ENCODE measurements at places on chromosomes 13 and 19. TPM values are rescaled to one million over a fixed set of nuclear protein-coding genes. Genes with fewer than 3 reads are reported as not detected.
A peak's percentile ranks its signal among the peaks of the same experiment; 100 is the strongest.

C1QTNF9B gene
- not detected for polyA plus RNA-seq

DNA sequence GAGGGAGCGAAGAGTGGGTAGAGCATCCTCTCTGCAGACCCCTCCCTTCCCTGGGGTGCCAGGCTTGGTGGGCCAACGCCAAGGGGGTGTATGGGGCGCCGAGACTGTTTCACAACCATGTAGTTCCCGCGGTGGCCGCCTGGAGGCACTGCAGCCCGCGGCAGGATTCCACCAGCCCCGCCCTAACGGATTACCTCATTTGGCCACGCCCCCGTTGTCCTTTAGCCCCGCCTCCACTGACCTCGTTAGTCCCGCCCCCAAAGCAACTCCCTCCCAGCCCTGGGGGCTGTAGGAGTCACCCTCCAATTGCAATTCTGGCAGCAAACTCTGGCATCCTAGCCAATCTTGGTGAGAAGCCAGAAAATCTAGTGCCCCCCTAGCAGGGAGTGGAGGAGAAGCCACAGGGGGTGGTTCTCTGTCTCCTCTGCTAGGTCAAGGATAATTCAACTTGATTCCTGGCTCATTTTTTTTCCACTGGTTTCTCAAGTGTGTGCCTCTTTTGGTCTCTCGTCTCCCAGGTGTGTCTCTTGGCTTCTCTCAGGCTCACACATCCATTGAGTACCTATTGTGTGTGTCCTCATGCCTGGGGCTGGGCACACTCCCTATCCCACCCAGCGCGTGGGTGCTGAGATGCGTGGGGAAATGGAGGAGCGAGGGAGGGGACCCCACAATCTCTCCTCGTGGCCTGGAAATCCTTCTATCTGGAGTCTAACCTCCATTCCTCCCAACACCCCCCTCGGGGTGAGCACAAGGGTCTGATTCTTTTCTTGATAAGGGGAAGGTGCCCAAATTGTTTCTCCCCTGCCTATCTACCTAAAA, 2.0 kb downstream of the OLFM2 start:
- H3K4me1 ChIP-seq, result peaks cover 33% of the 10 kb centered on the region
- peaks cover 51% of the 10 kb centered on the region for H3K27me3 ChIP-seq
- peak overlapping the region; percentile 53 for H3K4me3 ChIP-seq
- DNase-seq, result peak; percentile 80
- H3K36me3 ChIP-seq, result no peaks in the 10 kb centered on the region

DNA sequence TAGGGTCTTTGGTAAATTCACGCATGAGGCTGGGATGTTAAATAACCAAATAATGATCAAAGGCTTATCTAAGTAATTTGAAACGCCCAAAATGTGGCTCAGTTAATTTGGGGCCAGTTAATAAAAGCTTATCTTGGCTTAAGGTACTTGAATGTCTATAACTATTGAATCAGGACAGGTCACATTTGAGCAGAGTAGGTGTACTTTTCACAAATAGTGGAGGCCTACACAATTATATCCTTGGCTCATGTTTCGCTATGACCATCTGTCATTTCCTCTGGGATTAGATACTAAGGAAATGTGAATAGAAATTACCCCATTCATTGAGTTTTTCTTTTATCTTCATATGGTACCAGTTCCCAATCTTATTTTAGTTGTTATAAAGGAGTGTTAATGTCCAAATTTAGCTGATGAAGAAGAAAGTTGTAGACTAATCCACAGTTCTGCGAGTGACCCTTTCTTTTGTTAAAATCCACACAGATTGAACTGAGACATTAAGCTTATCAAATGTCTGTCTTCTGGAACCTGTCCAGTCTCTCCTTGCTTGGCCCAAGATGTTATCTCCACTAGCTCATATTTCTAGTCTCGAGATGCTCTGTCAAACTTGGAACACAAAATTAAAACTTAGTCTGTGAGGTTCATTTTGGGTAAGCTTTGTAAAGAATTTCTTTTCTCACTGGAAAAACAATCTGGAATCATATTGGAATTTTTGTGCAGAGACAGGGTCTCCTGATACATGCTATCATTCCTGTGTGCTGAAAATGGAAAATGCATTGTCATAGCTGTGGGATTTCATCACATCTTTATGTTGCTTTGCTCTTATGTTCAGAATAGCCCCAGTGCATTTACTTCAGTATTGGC, 31.0 kb downstream of the SLAIN1 start:
- no peak overlapping the region for H3K4me3 ChIP-seq
- H3K36me3 ChIP-seq, result peaks cover 4% of the 10 kb centered on the region
- no peak overlapping the region for H3K27ac ChIP-seq
- H3K4me1 ChIP-seq, result peaks cover 13% of the 10 kb centered on the region

CBY2 gene
- polyA plus RNA-seq, result not detected

Data from naive thymus-derived CD8-positive, alpha-beta T cell (primary cell).